MCF 10A (cell line): ENCODE measurements at places on chromosomes 3 and 15. TPM values are rescaled to one million over a fixed set of nuclear protein-coding genes. Genes with fewer than 3 reads are reported as not detected.

GRCh38 chr15:80179025-80179759, 26.4 kb downstream of the FAH start:
- H3K4me1 ChIP-seq, result peaks cover 39% of the 10 kb centered on the region
- peak overlapping the region; percentile 91 for H3K27ac ChIP-seq
- peak; percentile 86 for DNase-seq
- H3K4me3 ChIP-seq, result peak overlapping the region; percentile 20
- H3K27me3 ChIP-seq, result no peaks in the 10 kb centered on the region

GRCh38 chr3:119042162-119042561, 7.5 kb upstream of the IGSF11 start:
- no peak overlapping the region for H3K27ac ChIP-seq
- H3K27me3 ChIP-seq, result peaks cover 25% of the 10 kb centered on the region
- no peaks in the 10 kb centered on the region for H3K36me3 ChIP-seq
- no peak overlapping the region for H3K4me3 ChIP-seq
- no peaks in the 10 kb centered on the region for H3K4me1 ChIP-seq

GRCh38 chr3:112375117-112375516, 42.2 kb downstream of the CD200 start:
- peaks cover 50% of the 10 kb centered on the region for H3K4me1 ChIP-seq
- H3K4me3 ChIP-seq, result no peak overlapping the region
- H3K36me3 ChIP-seq, result no peaks in the 10 kb centered on the region
- no peaks in the 10 kb centered on the region for H3K27me3 ChIP-seq

DNA sequence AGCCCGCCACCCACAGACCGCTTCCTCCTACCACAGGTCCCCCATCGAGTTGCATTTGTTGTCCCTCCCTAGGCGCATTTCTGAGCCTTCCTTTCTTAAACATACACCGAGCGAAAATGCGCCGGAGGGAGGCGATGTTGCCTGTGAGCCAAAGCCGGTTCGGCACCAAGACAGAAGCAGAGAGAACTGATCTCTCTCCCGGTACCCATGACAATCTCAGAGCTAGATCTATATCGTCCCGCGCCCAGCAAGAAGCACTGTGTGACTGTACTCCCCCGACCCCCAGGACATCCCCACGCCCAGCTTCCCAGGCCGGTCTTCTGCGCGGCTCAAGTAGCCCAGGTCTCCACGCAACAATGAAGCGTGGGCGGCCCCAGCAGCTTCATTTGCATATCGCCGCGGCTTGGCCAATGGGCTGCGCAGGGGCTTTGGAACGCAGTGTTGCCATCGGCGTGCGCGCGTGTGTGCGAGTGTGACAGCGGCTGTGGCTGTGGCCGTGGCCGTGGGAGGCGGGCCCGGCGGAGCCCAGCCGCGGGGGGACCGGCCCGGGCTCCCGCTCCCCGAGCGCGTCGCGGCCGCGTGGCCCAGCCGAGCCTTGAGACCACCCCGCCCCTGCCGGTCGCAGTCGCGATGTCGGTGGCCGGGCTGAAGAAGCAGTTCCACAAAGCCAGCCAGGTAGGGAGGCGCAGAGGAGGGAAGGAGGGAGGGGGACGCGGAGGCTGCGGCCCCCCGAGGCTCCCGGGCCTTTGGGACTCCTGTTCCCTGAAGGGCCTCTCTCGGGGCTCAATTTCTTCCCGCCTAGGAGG, at the start of gene SH3GL3:
Gene SH3GL3 (plus strand): TSS at position 438 of the 806 bp plus-strand sequence. CDS start 193 bp downstream, at position 631.
- DNase-seq, result peak; percentile 82
- no peaks in the 10 kb centered on the region for H3K36me3 ChIP-seq
- peaks cover 11% of the 10 kb centered on the region for H3K4me1 ChIP-seq
- peak within 1 kb of the TSS; percentile 91 for H3K4me3 ChIP-seq
- peaks cover 16% of the 10 kb centered on the region for H3K27me3 ChIP-seq
- peak within 1 kb of the TSS; percentile 68 for H3K27ac ChIP-seq

- H3K36me3 ChIP-seq, result no peaks in the 10 kb centered on the region
- H3K4me1 ChIP-seq, result no peaks in the 10 kb centered on the region
- no peaks in the 10 kb centered on the region for H3K27me3 ChIP-seq
- no peak overlapping the region for H3K4me3 ChIP-seq
- no peak overlapping the region for H3K27ac ChIP-seq
- DNase-seq, result no peak
These were observed 533.5 kb downstream of the NAALADL2 start for GRCh38 chr3:175392653-175393052.

DNA sequence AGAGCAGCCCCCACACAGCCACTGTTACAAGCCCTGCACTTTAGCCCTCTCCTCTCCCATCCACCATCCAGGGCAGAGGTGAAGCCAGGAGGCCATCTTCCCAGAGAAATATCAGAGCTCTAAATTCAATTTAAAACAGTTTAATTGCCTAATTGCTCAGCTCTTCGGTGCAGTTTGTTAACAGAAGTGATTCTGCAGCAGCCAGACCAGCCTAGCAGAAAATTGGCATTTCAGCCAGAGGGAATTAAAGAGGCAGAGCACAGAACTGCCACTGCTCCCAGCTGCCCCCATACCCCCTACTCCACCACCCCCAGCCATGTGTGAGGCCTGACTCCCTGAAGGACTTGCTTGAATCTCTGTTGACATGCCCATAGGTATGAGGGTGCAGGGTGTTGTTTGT, 38.5 kb downstream of the TPRA1 start:
- peaks cover 8% of the 10 kb centered on the region for H3K36me3 ChIP-seq
- H3K4me1 ChIP-seq, result peaks cover 6% of the 10 kb centered on the region
- no peak overlapping the region for H3K27ac ChIP-seq
- no peaks in the 10 kb centered on the region for H3K27me3 ChIP-seq

GRCh38 chr3:42875325-42876151, at the start of gene CYP8B1:
CYP8B1 (minus strand) TSS chr3:42875879; CDS start chr3:42875816, 63 bp downstream.
- no peak within 1 kb of the TSS for H3K27ac ChIP-seq
- no peak within 1 kb of the TSS for H3K4me3 ChIP-seq
- peaks cover 23% of the 10 kb centered on the region for H3K27me3 ChIP-seq
- H3K36me3 ChIP-seq, result no peaks in the 10 kb centered on the region
- no peak for DNase-seq

GRCh38 chr3:196016485-196016884, 65.4 kb downstream of the TFRC start:
- H3K27ac ChIP-seq, result no peak overlapping the region
- peaks cover 11% of the 10 kb centered on the region for H3K27me3 ChIP-seq
- H3K4me1 ChIP-seq, result peaks cover 7% of the 10 kb centered on the region
- H3K4me3 ChIP-seq, result no peak overlapping the region
- peak; percentile 71 for DNase-seq
- no peaks in the 10 kb centered on the region for H3K36me3 ChIP-seq

Gene TMEM108
- not detected in 2 replicates for total RNA-seq

Gene TMEM42
- 27.6 and 27.8 TPM in 2 replicates for total RNA-seq
